Stimulated activated CD8-positive, alpha-beta memory T cell treated with anti-CD3 and anti-CD28 coated beads, Interleukin-15, amount 100 ng/mL, for 48 hours (primary cell): ENCODE measurements at places on chromosomes 4 and X.
A peak's percentile ranks its signal among the peaks of the same experiment; 100 is the strongest.

- no peak for DNase-seq
These were observed 201.2 kb downstream of the MID1IP1 start for GRCh38 chrX:39002466-39002865.

- DNase-seq, result no peak
These were observed 38.8 kb downstream of the ZBTB49 start for GRCh38 chr4:4328840-4329239.

GRCh38 chrX:38804682-38805431 lies 3.6 kb downstream of the MID1IP1 start:
- no peak for DNase-seq

GRCh38 chr4:53545942-53546581 lies 45.2 kb downstream of the LNX1 start:
- DNase-seq, result no peak

DNA sequence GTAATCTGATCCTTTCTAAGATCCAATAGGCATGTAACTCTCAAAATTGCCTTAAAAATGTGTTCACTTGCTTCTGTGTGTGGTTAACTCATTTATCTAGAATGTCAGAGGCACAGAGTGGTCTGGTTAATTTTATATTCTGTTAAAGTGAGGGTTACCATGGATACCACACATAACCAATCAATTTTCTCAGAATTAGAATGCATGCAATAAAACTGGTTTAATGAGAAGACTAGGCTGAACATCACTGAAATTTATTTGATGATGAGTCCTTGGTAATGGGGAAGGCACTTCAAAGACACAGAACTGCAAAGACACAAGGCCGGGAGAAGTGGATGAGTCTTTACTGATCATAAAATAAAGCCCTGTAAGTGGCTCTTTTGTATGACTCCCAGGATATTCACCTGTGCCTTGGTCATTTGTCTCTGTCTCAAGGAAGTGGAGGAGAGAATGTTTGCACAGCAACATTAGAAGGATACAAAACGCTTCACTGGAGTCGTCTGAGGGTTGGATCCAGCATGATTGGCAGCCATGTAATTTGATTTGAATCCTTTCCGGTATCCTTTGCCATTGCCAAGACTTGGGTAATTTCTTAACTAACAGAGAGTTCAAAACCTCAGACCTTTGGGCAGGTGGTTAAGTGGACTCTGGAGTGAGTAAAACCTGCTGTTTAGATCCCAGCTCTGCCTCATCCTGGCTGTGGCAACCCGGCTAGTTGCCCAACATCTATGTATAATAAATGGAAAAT lies 94.0 kb upstream of the RBPJ start:
- no peak for DNase-seq

GRCh38 chr4:8402640-8403039 lies 37.9 kb downstream of the ACOX3 start:
- DNase-seq, result no peak

GRCh38 chr4:15870079-15870478 lies 68.5 kb downstream of the FGFBP1 start:
- no peak for DNase-seq

GRCh38 chrX:82589410-82589809 lies 918.7 kb upstream of the POU3F4 start:
- DNase-seq, result no peak

- DNase-seq, result no peak
These were observed 170.4 kb downstream of the PCDH18 start for GRCh38 chr4:137361756-137362470.

- DNase-seq, result no peak
These were observed 125.4 kb downstream of the ZNF330 start for GRCh38 chr4:141346144-141346543.

GRCh38 chr4:11069581-11070211 lies 359.0 kb downstream of the HS3ST1 start:
- no peak for DNase-seq

GRCh38 chr4:87073199-87074120 lies 138.6 kb downstream of the AFF1 start:
- peak; percentile 42 for DNase-seq

GRCh38 chrX:19479458-19479857 lies 35.9 kb downstream of the MAP3K15 start:
- no peak for DNase-seq

GRCh38 chrX:38156838-38157237 lies 63.8 kb downstream of the SRPX start:
- no peak for DNase-seq

- DNase-seq, result no peak
These were observed 154.6 kb upstream of the MAGEB2 start for GRCh38 chrX:30060718-30061117.
